Foreskin fibroblast (primary cell): ENCODE measurements at places on chromosomes 7 and 10.

DNA sequence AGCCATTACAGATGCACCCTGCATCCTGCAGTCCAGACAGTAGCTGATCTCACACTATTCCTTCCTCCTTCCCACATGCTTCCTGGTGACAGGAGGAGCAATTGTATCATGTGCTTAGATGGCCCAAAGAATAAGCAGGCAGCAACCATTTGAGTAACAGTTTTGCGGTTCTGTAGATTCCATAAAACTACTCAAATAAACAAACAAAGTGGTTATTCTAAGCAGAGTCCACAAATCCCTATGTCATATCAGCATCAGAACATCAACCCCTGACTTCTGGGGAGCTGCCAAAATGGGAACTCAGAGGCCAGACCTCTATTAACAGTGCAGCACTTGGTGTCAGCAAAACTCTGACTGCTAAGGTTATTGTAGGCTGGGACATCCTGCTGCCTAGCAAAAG lies 226.0 kb downstream of the SORCS1 start:
- DNase-seq = peak; percentile 3

DNA sequence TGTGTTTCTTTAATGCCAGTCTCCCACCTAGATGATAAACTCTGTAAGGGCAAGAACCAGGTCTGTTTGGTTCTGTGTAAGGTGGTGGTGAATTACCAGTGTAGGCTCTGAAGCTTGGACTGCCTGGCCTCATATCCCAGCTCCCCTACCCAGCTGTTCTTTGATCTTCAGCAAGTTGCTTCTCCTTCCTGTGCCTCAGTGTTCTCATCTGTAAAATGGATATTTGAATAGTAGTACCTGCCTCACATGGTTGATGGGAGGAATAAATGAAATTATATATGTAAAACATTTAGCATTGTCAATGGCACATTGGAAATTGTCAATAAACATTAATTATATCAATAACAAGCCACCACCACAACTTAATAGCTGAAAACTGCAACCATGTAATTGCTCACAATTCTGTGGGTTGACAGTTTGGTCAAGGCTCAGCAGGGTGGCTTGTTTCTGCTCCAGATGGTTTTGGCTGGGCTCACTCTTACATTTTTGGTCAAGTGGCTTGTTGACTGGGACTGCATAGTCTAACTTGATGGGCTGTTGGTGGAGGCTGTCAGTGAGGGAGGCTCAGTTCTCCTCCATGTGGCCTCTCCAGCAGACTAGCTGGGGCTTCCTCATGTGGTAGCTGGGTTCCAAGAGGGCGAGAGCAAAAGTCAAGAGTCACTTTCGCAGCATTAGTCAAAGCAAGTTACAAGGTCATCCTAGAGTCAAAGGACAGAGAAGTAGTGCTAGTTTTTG lies 84.5 kb upstream of the DUSP5 start:
- no peak for DNase-seq

- no peak for DNase-seq
These were observed 192.6 kb upstream of the FRMD4A start for GRCh38 chr10:14523286-14523685.

DNA sequence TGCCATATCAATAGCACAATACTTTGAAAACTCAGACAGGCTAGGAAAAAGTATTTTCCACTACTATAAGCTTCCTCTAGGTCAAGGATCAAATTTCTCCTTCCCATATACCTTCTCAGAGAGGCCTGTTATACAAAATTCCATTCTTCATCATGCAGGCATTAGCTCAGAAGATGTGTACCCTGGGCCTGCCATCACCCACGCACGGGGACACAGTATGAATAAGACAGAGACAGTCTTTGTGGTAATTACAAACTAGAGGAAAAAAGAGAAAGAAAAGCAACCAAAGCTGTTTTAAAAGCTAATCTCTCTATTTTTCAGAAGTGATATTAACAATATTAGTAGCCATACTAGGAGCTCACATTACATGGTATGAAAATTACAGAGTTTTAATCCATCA lies 236.8 kb upstream of the AOAH start:
- DNase-seq = no peak
